ENCODE measurements at places on chromosomes 13 and 19.

DNA sequence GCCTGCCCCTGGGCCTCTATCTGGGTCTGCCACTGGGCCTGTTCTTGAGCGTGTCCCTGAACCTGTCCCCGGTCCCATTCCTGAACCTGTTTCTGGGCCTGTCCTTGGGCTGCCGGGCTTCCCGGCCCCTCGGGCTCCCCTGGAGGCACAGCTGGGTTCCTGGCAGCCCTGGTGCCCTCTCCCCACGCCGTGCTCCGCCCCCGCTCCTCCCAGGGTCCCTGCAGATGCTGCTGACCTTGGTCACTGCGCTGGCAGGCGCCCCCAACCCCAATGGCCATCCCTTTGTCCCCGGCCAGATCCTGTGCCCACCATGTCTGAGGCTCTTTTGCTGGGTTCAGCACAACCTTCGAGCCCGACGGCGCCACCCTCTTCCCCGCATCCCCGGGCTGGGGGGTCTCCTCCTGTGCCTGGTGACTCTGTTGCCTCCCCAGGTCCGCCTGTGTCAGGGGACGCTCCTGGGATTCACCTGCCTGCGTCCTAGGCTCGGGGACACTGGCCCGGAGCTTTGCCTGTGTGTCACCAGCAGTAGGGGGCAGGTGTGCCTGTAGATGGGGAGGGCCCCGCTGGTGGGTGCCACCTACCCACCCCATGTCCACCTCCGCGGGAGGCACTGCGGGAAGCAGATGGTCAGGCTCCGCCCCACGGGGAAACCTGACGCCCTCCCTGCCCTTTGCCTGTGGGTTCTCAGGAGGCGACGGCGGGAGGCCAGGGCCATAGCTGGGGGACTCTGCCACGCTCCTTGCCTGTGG is 41.0 kb upstream of the GRTP1 start:
- DNase-seq: no peak

DNA sequence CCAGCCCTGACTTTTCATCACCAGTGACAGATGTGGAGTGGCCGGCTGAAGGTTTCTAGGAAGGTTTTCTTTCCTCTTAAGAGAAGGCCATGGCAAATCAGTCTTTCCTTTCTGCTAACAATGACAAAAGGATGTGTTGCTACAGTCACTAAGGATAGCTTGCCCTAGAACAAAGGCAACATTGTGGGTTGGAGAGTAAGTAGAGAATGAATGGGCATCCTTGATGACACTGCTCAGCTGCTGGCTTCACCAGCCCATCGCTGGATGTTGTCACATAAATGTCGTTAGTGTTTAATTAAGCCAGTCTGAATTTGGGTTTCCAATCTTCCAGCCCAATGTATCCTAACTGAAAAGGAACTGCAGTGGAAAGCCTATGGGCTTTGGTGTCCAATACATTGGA is 168.4 kb downstream of the ZIC5 start:
- DNase-seq: no peak

GRCh38 chr13:23993680-23993985 is 96.3 kb upstream of the C1QTNF9B start:
- DNase-seq: no peak

- DNase-seq: peak; percentile 20
These were observed 6.8 kb downstream of the ZC3H4 start for GRCh38 chr19:47106821-47107201.

- DNase-seq: no peak
These were observed 20.2 kb downstream of the SIGLECL1 start for GRCh38 chr19:51271067-51271466.

DNA sequence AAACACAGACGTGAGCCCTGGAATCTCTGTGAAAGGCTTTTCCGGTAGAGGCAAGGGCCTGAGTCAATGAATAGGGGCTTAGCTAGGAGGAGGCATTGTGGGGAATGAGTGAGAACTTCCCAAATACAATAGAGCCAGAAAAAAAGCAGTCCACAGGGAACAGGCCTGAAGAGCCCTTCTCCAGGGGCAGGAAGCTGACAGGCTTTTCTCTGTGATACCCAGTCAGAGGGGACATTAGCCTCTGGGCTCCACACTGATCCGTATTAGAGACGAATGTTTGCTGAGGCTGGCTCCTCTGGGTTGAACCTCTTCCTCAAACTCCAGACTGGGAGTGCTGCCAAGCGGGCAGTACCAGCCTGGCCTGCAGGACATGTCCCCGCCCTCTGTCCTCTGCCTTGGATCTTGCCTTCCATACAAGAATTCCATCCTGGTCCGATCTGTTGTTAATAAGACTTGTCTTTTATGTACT is 2.3 kb downstream of the DHRS12 start:
- DNase-seq: no peak

DNA sequence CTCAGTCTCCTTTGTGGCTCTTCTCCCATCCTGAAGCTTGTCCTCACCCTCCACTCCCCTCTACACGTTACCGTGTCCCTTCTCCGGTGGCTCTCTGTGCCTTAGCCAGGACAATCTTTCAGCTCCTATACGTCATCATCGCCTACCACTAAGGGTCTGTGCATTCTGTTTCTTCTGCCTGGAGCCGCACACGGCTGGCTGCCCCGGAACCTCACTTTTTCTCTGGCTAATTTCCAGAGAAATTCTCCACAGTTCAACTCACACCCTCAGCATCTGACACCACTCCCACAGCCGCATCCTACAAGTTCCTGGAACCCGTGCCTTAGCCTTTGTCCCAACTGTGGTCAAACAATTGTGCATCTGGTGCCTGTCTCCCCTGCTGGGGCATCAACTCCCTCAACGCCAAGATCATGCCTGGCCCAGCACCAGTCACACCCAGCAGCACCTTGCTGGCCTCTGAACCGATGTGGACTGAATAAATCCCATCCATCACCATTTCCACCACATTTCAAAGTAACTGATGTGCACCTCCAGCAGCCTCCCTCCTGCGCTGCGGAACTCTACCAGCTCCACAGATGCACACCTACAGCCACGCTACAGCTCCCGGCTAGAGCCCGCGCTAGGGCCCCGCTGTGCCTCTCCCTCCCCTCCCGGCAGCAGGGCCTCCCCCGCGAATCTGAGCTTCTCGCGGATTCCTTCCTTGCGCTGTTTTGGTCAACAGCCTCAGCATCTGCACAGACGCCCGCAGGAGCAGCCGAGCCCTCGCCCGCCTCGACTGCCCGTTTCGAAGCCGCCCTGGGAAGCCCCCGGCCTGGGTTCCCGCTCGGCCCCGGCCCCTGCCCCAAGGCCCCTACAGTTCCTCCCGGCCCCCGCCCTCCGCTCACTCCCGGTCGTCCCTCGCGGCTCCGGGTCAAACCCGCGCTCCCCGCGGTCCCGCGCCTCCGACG is 689 bp downstream of the DCUN1D2 start:
- peak; percentile 25 for DNase-seq

Measured in T-helper 1 cell (primary cell).